ENCODE measurements at places on chromosomes 2 and 18.
A peak's percentile ranks its signal among the peaks of the same experiment; 100 is the strongest.

- peak; percentile 66 for DNase-seq
Measured at GRCh38 chr2:11669454-11670291, at the start of gene NTSR2. Gene NTSR2 (minus strand): TSS chr2:11670195. CDS start chr2:11670129, 66 bp downstream.

- no peak for DNase-seq
Measured at GRCh38 chr2:74001121-74001520, 16.4 kb downstream of the TET3 start.

DNA sequence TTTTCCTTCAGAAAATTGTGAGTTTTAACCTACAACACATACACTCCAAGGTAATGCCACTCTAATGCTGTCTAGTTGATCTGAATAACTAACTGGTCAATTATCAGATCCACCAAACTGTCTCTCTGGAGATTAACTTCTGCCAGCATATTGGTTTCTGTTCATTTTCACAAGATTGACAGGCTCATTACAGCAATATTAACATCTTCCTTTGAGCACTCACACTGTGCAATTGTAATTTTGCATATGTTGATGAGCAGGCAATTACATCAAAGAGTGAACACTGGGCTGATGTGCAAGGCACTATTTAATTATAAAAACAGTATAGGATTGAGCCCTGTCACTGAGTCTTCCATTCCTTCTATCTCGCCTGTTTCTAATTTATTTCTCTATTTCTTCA is 197.3 kb downstream of the SLC8A1 start:
- no peak for DNase-seq

DNA sequence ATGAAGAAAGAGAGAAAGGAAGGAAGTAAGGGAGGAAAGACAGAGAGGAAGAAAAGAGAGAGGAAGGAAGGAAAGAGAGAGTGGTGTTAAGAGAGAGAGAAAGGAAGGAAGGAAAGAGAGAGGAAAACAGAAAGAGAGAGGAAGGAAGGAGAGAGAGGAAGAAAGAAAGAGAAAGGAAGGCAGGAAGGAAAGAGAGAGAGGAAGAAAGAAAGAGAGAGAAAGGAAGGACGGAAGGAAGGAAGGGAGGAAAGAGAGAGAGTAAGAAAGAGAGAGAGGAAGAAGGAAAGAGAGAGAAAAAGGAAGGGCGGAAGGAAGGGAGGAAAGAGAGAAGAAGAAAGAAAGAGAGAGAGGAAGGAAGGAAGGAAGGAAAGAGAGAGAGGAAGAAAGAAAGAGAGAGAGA is 127.4 kb downstream of the GALNT3 start:
- DNase-seq = no peak

- DNase-seq = no peak
Measured at GRCh38 chr18:67876871-67877270, 360.4 kb upstream of the DSEL start.

DNA sequence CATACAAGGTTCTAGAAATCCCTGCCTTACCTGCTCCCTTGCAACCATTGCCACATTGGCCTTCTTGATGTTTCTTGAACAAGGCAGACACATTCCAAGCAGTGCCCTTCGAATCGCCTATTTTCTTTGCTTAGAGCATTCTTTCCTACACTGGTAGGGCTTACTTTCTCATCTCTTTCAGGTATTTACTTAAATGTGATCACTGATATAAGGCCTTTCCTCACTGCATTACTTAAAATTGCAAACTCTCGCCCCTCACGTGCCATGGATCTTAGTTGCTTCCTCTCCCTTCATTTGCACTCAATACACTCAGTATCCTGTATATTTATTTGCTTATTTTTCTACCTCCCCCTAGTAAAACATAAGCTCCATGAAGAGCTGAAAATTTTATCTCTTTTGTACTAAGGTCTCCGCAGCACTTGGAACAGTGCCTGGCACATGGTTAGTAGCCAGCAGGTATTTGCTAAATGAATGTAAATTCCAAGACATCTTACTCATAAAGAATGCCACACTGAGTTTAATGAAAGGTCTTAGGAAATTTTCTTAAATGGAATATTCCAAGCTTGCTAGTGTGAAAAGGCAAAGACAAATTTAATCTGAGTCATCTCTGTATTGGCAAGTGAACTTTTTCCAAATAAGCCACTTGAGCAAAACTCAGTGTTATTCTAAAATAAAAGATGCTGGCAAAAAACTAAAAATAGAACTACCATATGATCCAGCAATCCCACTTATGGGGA is 42.4 kb upstream of the FIGN start:
- DNase-seq = no peak

DNA sequence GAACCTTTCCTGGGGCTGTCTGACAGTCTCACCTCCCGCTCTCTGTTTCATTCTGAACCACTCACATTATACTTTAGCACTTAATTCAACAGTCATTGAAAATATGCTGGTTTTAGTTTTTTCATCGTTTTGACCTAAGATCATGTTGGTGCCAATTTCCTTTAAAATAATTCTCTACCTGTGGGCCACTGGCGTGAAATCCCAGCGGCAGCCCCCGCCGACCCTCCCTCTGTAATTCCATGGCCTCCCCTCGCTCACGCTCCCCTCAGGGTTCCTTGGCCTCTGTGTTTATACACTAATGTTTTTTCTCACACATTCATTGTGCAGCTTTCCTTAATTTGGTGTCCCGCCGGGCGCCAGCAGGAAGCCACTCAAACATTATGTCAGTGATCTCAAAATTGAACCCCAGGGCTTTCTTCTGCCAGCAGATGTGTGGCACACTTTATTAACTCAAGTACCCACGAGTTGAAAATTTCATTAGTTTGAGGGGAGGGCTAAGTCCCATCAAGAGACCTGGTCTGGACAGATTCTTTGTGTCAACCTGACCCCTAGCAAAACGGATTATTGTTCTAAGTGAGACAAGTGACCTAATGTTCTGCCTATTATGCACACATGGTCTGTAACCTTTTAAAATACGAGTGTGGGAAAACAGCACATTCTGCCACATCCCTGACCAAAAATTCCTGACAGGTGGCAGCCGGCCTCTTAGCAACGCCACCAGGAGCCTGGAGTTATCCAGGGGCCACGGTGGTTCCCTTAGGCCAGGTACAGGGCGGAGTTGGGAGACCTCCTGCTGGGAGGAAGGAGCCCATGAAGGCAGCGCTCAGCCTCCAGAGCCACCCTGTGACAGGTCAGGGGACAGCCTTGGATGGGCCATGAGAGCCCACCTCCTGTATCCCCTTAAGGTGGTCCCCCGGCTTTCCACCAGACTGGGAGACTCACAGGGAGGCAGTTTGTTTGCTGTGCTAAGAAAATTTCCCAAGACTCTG is 53.1 kb downstream of the APOB start:
- DNase-seq = no peak

DNA sequence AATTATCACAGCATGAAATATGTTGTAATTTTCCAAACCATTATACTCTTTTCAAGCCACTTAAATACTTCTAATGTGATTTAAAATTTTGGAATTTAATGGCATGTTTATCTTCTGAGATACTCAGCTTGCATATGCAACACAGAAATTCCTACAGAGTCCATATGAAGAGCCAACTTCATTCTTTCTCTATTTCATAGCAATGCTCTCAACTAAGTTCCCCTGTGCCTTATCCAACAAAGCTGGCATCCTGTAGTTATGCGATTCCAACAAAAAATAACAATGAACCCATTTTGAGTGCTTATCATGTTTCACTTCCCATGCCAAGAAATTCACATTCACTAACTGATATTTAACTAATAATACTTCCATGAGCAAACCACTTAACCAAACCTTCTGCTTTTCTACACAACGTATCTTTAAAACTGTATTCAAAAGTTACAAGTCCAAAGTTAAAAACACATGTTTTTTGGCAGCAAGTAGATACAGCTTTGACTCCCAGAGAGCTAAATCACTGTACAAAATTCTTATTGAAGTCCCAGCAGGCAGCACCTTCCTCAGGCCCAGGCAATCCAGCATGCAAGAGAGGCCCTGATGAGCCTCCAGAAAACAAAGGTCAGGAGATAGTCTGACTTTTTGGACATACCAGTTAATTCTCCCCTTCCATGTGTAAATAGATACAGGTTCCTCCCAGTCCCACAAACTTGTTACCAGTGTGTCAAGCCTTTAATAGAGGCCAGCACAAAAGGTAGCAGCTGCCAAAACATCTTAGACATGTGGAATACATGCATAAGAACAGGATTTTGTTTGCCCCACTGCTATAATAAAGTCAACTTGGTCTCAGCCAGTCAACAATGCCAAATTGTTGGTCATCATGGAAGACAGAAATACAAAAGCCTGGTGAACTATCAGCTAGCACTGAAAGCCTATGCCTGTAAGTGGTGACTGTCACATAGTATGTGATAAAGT is 113.1 kb upstream of the WDR75 start:
- no peak for DNase-seq

GRCh38 chr18:59904011-59904601 is 4.3 kb downstream of the PMAIP1 start:
- no peak for DNase-seq

DNA sequence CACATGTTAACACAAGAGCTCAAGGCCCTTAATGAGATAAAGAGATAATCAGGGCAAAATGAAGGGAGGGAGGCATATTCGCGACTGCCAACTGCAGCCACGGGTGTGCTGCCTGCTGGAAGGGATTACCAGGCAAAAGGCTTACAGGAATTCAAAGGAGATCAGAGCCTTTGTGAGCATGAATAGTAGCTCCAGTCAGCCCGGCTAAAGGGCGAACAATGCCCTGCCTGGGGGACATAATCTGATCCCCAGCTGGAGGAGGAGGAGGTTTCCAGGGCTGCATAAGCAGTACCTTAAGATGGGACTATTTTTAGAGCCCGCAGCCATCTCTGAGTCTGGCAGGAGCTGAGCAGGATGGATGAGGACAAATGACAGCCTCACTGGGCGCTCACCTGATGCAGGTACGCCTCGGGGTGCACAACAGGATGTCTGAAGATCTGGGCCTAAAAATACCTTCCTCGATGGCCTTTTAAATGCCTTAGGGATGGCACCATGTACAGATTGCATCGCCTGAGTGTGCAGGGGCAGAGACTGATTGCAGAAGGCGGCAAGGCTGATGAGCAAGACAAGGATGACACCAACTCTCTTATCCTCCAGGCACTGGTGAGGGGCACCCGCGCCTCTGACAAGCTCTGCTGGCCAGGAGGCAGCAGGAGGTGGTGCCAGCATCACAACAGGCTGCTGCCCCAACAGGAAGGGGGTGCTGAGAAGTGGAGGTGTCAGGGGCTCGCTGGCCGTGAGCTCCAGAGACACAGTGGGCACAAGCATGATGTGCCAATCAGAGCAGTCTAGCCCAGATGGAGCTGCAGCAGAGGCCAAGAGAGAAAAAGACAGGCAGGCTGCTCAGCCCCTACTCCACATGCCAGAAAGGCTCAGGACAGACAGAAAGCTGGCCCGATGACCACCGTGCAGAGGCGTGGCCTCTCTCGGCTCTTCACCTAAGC is 111.4 kb downstream of the EIPR1 start:
- peak; percentile 93 for DNase-seq

GRCh38 chr2:26970928-26971627 is 641 bp downstream of the MAPRE3 start:
- peak; percentile 15 for DNase-seq

GRCh38 chr18:39661856-39662366 is 2096.3 kb upstream of the CELF4 start:
- DNase-seq = no peak

DNA sequence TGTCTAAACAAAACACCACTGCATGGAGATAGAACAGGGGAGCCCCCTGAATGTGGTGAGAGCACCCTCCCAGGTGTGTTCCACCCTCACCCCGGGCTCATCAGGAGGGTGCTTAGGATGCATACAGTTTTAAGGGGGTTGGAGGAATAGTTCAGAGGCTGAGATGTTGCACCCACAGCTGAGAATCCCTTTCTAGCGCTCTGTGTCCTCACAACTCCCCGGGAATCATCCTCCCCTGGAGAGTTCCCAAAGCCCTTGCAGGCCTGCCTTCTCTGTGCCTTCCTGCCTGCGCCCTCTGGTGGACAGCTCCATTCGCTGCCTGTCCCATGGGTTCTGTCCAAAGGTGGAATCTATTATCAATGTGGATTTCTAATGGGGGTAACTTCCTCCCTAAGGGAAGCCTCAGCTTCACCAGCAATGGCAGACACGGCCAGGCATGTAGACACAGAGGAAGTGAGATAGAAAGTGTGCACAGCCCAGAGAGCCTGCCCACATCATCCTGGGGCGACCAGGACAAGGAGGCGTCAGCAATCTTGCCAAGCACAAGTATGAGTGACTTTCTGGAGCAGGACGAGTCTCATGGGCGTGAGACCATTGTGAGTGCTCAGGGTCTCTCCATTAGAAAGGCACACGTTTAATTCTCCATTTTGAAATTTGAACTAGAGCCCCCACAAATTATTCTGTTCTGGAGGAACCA is 1.2 kb upstream of the UGT1A5 start:
- peak; percentile 57 for DNase-seq

DNA sequence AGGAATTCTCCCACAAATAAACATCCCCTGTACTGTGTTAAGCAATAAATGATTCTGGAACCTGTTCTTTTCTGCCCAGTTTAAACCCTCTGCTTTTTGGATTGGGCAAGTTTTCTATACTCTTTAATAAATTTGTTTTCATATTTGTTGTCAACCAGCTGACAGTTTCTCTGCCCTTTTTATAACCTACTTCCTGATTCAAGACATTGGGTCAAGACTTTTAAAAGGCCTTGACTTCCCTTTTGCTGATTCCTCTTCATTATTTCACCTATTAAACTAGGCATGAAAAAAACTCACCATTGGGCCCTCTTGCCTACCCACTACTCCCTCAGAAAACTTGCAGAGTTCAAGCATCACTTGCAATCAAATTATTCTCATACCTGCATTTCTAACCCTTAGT is 459.5 kb downstream of the ARHGAP15 start:
- no peak for DNase-seq

GRCh38 chr18:52163478-52163877 is 176.5 kb upstream of the DCC start:
- DNase-seq = no peak

DNA sequence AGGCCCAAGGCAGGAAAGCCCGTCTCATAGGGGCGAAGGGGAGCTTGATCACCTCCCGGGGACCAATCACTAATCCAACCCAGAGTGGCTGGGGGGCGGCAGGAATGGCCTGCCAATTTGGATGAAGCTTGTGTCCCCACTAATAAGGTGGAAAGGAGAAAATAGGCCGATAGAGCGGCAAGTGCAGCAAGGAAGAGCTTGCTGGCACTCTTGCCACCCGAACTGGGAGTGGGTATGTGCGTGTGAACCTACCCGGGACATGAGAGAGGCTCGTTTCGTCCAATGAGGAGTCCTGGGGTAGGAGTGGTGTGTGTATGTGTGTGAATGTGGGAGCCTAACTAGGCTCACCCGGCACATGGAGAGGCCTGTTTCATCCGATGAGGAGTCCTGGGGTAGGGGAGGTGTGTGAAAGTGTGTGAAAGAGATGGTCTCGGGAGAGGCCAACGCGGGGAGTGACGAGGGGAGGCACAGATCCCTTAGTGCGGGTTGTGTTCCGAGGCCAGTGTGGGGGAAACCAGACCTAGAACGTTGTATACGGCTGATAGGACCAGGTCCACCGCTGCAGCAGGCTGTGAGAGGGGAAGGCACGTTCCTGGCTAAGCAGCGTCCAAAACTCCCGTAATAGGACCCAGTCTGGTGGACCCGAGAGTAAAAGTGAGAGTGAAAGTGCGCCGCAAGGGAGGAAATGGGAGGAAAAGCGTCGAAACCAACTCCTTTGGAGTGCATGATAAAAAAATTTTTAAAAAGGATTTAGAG is 47.1 kb upstream of the SELENOI start:
- no peak for DNase-seq

GRCh38 chr2:42547014-42547413 is 21.4 kb upstream of the MTA3 start:
- no peak for DNase-seq

All from NT2/D1 (cell line).